ENCODE measurements at places on chromosomes 2 and 18.

GRCh38 chr2:401019-401679 lies 113.3 kb upstream of the ALKAL2 start:
- no peak for DNase-seq

DNA sequence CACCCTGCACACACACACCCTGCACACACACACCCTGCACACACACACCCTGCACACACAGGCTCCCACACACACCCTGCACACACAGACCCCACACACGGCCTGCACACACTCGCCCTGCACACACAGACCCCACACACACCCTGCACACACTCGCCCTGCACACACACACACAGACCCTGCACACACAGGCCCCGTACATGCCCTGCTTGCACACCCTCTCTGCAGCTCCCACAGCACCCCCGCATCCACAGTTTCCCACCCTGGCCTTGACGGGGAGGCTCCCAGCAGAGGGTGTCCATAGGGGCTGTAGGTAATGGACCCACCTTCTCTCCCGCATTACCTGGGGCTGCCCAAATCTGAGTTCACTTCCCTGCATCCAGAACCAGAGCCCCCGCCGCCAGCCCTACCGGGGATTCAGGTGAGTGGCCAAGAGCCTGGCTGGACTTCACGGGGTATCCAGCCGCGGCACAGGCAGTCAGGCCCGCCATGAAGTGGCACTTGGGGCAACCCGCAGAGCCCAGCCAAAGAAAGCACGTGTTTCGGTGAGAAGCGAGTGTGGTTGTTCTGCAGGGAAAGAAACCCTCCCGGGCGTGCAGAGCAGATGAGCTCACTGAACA lies 88.6 kb upstream of the GPC1 start:
- no peak for DNase-seq

DNA sequence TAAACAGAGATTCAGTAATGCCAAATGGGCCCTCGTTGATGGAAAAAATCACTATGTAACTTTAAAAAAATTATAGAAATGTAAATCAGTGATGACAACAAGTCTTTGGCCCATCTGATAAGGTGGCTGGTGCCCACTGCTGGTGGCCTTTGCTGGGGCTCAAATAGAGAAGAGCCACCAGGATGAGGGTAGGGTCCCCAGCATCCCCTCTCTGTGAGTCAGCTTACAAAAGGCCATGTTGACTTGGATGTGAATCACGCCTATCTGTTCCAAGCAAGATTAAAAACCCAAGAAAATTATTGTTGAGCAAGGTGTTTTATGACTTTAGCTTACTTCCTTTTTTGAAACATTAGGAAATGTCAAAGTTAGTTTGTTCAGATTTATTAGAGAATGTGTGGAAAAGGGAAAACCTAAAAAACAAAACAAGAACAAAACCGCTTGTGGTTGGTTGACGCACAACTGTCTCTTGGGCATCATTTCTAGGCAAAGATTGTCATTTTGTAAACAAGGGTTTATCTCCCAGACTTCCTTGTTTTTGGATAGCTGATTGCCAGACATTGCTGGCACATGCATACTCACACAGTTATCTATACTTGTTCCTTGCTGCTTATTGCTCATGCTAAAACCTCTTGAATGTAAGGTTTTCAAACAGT lies 53.7 kb upstream of the ZNF396 start:
- DNase-seq, result no peak

- DNase-seq, result no peak
Measured at GRCh38 chr2:105904938-105905337, 160.2 kb downstream of the NCK2 start.

DNA sequence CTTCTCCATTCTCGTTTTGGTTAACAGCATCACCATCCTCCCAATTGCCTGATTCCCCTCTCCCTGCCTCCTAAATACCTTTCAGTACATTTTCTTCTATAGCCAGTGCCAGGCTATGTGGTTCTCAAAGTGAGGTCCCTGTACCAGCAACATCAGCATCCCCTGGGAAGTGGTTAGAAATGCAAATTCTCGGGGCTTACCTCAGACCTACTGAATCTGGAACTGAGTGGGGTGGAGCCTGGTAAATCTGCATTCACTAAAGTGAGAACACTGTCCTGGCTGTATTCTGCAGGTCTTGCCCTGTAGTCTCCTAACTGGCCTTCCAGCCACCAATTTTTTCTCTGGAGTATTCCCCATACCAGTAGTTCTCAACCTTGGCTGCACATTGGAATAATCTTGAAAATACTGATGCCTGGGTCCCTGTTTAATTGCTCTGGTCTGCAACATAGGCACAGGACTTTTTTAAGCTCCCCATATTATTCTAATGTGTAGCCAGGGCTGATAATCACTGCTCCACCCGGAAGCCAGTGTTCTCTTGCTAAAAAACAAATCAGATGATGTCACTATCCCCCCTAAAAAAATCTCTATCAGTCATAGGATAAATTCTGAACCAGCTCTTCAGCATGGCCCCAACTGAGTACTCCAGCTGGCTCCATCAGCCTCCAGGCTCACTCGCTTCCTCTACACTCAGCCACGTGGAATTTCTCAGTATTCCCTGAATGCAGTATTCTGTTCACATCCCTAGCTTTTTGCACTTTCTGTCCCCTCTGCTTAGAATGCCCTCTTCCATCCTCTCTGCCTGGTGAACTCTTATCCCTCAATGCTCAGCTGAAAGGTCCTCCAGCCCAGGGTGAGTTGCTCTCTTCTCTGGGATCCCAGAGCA lies 98.4 kb downstream of the CDK15 start:
- DNase-seq, result no peak

DNA sequence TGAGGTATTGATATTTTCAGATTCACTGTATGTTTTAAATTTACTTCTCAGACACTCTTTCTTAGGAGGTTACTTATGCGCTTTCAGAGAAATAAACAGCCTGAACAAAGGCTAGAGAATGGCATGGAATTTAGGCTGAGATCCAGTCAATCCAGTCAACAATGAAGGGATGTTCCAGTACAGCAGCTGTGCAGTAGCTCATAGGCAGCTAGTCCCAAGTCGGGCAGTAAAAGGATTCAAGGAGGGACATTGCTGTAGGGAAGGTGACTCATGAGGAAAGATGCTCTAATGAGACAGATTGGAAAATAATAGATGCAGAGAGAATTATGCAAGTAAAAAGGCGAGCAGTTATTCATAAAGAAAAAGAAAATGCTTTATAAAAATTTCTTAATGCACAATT lies 397.9 kb upstream of the RGPD4 start:
- no peak for DNase-seq

DNA sequence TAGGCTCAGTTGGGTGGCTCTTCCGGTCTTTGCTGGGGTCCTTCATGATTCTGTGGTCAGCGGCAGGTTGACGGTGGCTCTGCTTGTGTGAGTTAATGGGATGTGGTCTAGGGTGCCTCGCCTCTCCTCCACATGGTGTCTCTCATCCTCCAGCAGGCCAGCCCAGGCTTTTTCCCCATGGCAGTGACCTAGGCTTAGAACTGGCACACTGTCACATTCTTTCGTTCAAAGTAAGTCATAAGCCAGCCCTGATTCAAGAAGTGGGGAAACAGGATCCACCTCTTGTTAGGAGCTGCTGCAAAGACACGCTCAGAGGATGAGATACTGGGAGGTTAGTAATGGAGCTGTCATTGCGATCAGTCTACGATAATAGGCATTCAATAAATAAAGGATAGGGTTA lies 46.0 kb upstream of the CTIF start:
- no peak for DNase-seq

GRCh38 chr2:26492749-26493515 lies 15.0 kb upstream of the OTOF start:
- DNase-seq, result no peak

DNA sequence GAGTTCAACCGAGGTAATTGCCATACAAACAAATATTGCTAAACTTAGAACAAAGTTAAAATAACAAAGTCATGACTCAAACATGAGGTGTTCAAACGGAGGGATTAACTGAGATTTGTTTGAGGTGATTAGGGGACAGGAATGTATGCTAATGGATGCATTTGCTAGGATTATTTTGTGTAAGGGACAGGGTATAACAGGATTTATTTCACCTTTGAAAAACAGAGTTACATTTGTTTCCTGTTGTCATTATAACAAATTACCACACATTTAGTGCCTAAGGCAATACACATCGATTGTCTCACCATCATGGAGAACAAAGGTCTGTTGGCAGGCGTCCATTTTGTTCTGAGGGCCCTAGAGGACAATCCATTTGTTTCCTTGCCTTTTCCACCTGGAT lies 304.3 kb upstream of the CNTNAP5 start:
- no peak for DNase-seq

GRCh38 chr18:74219056-74219455 lies 70.7 kb downstream of the TIMM21 start:
- no peak for DNase-seq

- DNase-seq, result no peak
Measured at GRCh38 chr2:152729844-152730243, 11.4 kb downstream of the ARL6IP6 start.

DNA sequence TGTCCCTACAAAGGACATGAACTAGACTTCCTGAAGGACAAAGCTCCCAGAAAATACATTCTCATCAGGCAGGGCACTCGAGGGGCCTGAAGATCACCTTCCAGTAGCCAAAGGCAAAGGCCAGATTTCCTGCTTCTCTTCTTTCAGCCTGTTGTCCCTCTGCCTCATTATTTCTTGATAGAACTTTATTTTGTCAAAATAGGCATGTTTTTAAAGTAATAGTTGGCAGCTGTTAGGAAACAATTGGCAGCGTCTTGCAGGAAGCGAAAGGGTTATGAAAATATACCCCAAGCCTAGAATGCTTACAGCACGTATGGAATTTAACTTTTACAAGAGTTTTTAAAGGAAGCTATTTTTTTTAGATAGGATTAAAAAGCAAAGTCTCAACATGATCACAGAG lies 74.9 kb downstream of the LINC00305 start:
- DNase-seq, result no peak

- no peak for DNase-seq
Measured at GRCh38 chr18:5449858-5450509, 93.8 kb downstream of the EPB41L3 start.

DNA sequence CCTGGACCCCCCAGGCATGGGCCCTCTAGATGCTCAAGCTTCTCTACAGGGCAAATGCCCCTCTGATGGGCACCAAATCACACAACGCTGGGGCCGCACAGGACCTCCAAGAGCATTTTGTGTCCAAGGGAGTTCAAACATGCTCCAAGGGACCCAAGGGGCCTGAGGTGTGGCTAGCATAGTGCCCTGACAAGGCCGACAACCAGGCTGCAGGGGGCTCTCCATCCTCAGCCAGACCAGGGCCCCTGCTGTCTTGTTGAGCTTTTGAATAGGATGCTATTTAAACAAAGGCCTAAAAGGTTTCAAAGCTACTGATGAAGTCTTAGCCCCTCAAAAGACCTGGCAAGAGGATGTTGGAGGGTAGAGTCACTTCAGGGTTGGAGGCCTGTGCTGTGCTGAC lies 33.1 kb downstream of the EN1 start:
- no peak for DNase-seq

DNA sequence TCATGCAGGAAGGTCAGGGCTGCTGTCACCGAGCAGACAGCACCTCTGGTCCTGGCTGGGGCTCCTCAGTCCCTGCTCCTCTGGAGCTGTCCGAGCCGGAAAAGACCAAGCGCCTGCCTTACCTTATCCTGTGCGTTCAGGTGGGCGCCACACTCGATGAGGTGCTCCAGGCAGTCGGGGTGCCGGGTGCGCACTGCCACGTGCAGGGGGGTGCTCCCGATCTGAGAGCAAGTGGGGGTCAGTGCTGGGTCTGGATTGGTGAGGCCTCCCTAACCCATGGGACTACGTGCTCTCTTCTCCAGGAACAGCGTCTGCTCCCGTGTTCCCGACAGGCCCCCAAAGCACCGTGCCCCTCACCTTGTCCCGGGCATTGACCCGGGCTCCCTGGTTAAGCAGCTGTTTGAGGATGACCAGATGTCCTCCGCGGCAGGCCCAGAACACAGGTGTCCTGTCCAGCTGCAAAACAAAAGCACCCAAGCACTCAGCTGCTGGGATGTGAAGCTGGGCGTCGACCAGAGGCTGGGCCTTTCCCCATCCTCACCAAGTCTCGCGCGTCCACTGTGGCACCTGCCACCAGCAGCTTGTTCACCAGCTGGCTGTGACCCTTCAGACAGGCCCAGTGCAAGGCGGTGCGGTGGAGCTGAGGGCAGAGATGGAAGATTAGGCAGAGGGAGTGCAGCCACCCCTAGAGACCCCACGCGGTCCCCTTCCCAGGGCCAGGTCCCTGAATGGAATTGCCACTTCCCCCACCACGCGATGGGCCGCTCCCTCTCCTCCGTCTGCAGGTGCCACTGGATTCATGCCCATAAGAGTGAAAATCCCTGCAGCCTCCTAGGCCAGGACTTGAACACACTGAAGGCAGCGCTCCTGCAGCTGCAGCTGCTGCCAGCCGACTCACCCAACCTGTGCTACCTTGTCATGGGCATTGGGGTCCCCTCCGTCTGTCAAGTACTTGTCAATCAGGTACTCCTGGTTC lies 3.7 kb downstream of the ANKRD23 start:
- no peak for DNase-seq

DNA sequence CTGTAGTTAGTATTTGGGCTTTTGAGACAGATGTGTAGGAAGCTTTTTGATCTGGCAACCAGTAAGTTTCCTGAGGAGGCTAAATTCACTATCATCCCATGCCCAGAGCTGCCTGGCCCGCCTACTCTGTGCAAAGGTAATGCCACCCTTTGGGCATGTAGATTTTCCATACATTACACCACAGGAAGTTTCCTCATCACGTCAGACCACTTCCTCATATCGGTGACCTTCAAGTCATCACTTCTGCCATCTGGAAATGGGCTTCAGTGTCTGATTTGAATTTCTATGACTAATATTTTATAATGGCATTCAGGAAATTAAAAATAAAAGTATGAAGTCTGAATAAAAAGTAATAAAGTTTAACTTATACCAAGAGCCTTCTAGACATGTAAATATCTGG lies 825.4 kb downstream of the DCDC2C start:
- no peak for DNase-seq

DNA sequence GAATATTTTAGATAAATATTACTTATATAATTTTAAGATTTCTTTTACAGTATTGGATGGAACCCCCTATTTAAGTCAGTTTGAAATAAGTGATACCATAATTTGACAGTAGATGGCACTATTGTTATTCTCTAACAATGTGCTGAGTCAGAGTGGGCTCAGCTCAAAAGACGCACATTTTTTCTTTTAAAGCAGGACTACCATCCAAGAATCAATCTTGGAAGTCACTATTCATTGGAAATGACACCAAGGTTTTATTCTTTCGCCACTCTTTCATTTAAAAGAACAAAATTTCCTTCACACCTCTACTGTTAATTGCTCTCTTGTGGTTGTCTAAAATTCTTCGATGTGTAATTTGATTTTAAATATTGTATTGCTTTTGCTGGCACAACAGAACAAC lies 32.6 kb upstream of the SPAG16 start:
- DNase-seq, result peak; percentile 31

Data from HEK293T (cell line).